ENCODE measurements at places on chromosomes 6 and 20.

DNA sequence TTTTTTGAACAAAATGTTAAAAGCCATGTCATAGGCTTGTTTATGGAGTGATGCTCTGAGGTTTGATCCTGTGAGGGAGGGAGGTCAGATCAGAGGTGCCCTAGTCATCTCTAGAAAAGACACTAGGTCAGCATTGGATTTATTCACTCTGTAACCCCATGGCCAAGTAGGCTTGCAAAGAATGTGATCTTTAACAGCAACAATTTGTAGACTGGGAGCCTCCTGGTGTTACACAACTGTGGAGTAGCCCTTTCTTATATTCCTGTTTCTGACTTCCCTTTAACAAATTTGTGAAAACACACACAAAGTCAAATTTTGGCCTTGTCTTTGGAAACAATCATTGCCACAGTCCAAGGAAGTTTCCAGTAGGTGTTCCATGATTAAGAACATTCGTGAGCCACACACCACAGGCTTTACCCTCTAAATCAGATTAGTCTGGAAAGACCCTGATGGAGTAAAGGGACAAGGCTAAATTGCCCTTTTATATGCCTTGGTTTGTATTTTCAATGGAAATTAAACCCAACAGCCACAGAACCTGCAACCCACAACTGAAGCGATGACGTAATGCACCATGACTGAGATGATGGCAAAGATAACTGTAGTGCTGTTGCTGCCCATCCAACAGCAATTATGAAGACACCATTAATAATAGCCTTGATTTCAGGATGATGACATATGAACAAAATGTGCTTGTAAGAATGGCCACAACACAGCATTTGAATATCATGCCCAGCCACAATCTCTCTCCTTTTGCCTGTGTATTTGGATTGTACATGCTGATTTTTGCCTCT lies 22.1 kb downstream of the SCP2D1 start:
- no peak for DNase-seq

DNA sequence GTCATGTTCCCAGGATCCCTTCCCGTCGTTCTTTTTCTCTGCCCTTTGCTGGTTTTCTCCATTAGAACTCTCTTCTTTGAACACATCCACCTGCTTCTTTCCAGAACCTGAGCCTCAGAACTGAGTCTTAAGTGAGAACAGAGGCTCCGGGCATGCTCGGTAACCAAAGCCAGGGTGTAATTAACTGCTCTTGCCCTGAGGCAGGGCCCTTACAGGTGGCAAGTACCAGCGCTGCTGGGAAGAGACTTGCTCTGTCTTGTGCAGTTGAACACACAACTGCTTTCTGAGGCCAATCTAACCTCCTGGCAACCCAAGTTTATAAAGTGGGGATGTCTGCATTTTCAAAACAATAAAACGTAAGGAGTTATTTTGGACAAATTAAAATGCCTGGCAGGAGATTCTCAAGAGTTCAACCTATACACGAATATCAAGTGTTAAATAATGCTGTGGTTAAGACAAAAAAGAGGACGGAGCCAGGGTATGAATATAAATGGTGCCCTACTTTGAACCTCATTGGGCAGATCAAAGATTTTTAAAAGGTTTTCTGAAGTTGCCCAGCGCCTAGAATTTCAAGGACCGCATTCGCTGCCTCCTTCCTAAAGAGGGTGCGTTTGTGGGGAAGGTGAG lies 12.4 kb upstream of the DEK start:
- DNase-seq, result no peak

- no peak for DNase-seq
Observed at GRCh38 chr20:58696411-58696961, 3.9 kb downstream of the NPEPL1 start.

- DNase-seq, result no peak
Observed at GRCh38 chr6:21859193-21859735, 265.7 kb downstream of the SOX4 start.

- DNase-seq, result peak; percentile 82
Observed at GRCh38 chr6:143575440-143575839, 63.9 kb upstream of the FUCA2 start.

GRCh38 chr6:168308390-168309144 lies 11.0 kb downstream of the DACT2 start:
- DNase-seq, result no peak

- DNase-seq, result no peak
Observed at GRCh38 chr20:44533928-44534327, 12.1 kb upstream of the SERINC3 start.

- no peak for DNase-seq
Observed at GRCh38 chr20:54468082-54468481, 7.3 kb upstream of the DOK5 start.

DNA sequence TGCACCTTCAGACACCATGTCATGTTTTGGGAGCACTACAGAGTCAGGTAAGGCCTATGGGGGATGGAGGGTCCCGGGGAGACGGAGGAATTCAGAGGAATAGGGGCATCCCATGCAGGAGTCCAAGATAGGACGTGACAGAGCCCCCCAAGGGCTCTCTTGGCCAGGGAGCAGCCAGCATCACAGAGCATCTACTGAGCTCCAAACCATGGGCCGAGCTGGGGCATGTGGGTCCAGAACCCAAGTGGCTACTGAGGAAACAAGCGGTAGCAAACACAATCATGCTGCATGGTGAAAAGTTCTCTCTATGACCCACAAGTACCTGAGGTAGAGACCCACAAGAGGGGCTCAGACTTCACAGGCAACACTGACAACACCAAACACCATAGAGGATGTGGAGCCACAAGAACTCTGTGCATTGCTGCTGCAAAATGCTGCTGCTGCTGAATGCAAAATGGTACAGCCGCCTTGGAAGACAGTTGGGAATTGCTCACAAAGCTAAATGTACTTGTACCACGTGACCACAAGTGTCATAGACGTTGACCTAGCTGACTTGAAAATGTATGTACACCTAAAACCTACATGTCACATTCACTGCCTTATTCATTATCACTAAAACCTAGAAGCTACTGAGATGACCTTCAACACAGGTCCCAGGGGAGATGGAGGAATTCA lies 33.4 kb upstream of the MAS1L start:
- no peak for DNase-seq

DNA sequence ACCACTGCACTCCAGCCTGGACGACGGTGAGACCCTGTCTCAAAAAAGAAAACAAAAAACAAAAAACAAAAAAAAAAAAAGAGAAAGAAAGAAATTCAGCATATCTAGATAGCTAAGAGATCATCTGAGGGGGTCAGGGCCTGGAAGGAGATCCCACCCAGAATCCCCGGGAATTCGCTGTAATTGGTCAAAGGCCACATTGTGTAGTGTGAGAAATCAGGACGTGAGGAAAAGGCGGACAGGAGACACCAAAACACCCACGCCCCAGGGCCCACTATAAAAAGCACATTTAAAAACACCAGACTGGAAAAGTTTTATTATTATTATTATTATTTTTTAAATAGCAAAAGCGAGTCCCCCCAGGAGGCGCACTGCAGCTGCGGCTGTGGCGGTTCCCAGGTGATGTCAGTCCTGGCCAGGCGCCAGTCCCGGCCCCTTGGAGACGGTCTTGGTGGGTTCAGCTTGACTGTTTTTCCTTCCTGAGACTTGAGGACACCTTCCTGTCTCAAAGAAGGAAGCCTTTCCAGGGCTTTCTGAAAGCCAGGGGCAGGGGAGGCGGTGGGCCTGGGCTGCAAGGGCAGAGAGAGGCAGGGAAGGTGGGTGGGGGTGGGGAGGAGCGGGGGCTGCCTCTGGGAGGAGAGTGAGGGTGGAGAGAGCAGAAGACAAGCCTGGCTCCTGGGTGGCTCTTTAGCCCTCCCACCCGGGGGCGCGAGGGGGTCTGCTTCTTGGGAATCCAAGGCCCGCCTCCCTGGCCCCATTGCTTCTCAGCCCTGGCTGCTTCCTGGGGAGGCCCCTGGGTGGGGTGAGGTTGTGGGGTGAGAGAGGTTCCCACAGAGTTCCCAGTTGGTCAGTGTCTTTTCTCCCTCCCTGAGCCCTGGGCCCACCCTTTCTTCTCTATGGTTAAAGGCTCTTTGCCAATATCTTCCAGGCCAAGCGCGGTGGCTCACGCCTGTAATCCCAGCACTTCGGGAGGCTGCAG lies 14.5 kb downstream of the TCF15 start:
- no peak for DNase-seq

DNA sequence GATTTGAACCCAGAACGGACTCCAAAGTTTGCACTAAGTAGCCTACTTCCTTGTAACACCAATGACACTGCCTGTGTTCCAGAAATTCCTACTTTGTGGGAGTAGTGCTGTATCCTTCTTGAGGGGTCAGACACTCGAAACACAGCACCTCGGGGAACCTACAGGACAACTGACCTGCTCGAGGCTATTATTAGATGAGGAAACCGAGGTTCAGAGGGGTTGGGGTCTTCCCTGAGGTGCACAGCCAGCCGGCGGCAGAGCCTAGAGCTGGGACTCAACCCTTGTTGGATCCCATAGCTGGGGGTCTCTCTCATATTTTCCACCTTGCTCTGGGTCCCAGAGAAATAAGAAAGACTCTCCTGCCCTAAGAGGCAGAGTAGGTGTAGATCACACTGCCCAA lies 89.8 kb upstream of the PTPN1 start:
- DNase-seq, result no peak

GRCh38 chr6:160417146-160417545 lies 69.0 kb downstream of the SLC22A3 start:
- DNase-seq, result no peak

GRCh38 chr20:35888657-35889056 lies 65.6 kb downstream of the SCAND1 start:
- DNase-seq, result no peak

DNA sequence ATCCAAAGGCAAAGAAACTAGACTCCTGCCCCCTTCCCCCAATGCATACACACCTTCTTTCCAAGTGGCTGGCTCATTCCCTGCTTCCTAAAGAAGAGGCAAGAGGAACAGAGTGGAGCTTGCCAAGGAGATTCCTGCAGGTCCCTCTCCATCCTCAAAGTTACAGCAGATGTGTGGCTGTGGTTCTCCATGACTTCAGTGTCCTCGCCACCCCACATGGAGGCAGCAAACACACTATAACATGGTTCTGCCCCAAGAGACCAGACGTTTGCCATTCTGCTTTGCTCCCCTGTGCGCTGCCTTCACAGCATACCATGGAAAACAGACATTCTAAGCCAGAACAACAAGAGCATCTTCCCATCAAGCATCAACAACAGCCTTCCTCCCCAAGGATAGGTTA lies 84.4 kb downstream of the BACH2 start:
- no peak for DNase-seq

DNA sequence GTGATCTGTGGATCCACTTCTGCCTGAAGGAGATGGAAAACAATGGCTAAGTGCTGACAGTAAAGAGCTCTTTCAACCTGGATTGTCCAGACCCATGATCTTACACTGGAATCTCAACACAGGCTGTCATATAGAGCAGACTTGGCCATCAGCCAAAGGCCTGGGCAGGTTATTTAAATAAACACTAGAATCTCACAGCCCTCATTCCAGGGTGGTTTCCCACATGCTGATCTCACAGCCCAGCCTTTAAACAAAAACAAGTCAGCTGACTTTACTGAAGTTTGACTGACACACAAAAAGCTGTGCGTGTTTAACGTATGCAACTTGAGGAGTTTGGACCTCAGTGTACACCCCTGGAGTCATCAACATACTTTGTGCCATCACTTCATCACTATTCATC lies 28.4 kb downstream of the SYNDIG1 start:
- DNase-seq, result no peak

GRCh38 chr6:107972413-107973096 lies 14.5 kb upstream of the SEC63 start:
- no peak for DNase-seq

DNA sequence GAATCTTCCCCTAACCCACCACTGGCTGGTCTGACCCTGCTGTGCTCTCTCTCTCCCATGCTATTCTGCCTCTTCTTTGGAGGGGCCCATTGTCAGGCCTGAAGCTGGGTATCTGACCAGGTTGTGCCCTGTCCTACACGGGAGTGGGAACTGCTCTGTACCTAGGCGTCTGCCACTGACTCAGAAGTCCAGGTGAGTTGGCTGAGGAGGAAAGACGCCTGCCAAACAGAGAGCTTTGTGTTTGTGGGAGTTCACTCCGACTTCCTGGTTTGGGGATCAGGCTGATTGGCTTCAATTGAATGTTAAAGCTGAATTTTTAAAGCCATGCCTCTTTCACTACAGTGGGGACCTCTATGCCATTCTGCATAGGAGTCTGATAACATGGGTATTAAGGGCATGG lies 136.0 kb downstream of the CCDC170 start:
- DNase-seq, result no peak

GRCh38 chr6:5151360-5151954 lies 66.3 kb downstream of the PPP1R3G start:
- no peak for DNase-seq

DNA sequence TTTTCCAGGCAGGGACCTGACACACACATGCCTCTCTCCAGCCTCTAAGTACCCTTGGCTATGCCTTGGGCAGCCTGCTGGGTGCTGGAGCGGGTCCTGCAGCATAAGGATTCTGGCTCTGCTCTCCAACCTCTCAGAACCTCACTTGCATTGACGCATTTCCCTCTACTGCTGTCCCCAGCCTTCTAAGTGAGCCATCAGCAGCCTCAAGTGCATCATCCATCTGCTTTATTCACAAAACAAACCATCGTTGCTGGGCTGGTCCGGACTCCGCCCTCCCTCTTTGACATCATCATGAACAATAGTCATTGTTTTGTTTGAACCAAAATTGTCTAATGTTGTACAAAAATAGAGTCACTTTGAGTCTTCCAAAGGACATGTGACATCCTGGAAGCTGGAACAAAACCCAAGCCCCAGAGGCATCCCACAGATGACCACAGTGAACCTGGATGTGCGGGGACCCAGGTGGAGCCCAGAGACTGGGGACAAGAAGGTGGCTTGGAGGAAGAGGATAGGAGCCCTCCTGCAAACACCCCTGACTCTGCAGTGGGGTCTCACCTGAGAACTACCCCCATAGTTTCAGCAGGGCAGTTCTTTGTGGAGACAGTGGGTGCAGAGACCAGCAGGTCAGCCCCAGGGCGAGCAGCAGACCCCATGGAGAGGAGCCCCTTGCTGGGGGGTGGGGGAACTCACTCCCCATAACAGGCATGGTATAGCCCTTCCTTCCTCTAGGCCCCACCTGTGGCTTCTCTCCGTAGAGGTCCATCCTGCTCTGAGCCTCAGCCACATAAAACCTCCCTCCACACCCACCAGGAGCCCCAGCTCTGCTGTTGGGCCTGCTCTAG lies 230.1 kb downstream of the SYNDIG1 start:
- no peak for DNase-seq

- DNase-seq, result no peak
Observed at GRCh38 chr6:15090745-15091384, 155.0 kb upstream of the JARID2 start.

GRCh38 chr6:147341486-147341885 lies 137.3 kb downstream of the STXBP5 start:
- no peak for DNase-seq

- no peak for DNase-seq
Observed at GRCh38 chr6:62298745-62299392, 12.8 kb upstream of the KHDRBS2 start.

- no peak for DNase-seq
Observed at GRCh38 chr20:24778585-24779031, 170.5 kb upstream of the CST7 start.

DNA sequence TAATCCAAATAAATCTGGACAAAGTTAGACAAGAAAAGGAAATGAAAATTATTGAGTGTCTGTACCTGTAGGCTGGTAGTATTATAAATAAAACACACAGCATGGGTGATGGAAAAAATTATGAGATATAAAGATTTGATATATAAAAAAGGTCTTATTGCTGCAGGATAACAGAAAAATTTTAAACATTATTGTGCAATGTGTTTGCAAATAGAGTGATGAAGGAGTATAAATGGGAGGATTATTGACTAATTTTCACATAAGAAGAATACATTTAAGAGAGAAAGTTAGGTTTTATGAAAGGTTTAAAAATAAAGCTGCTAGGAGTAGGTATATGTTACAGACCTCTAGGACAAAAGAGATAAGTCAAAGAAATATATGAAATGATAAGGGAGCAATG lies 336.7 kb upstream of the MAN1A1 start:
- no peak for DNase-seq

Measured in NCI-H2227 treated with DMSO at 0.1 percent for 48 hours (cell line).